ENCODE measurements at places on chromosomes 6 and 20.

- no peaks in the 10 kb centered on the region for H3K36me3 ChIP-seq
- no peaks in the 10 kb centered on the region for H3K4me1 ChIP-seq
- no peak overlapping the region for H3K27ac ChIP-seq
Observed at GRCh38 chr20:43749734-43750294, 23.0 kb upstream of the GTSF1L start.

DNA sequence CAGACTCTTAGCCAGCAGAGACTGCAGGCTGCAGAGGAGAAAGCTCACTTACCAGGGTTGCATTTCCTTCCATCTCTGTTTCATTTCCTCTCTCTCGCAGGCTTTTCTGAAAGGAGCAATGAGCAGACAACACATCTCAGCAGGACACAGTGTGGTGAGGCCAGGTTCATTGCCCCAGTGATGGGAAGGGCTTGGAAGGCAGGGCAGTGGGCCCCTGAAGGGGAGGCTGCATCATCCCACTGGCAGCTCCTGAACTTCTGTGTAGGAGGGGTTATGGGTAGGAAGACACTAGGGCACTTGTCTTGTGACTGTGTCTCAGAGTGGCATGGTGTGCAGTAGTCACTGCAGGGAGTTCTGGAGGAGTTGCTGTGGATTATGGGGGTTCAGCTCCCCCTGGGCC is 246.8 kb downstream of the QKI start:
- no peak overlapping the region for H3K4me3 ChIP-seq
- H3K27me3 ChIP-seq = no peaks in the 10 kb centered on the region
- H3K36me3 ChIP-seq = no peaks in the 10 kb centered on the region
- no peak for DNase-seq

GRCh38 chr20:57053793-57054552 is 212.5 kb downstream of the BMP7 start:
- no peak overlapping the region for H3K27ac ChIP-seq
- H3K4me3 ChIP-seq = no peak overlapping the region
- no peaks in the 10 kb centered on the region for H3K36me3 ChIP-seq

DNA sequence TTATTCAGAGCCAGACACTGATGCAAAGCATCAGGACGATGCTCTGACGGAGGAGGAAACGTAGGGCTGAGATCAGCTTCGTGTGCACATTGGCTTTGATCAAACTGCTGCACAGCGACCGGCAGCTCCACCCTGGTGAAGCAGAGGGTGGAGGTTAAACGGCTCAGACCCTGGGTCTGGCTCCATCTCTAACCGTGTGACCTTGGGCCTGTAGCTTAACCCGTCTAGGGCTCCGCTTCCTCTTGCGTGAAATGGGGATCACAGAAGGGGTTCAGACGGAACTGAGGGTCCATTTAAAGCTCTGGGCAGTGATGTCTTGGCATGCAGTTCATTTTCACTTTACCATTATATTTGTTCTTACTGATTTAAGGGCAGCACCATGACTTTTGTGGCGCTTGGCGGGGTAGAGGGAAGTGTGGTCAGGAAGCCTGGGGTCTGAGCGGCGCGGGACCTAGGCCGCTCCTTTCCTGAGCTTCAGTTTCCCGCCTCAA is 644 bp downstream of the RBL1 start:
- H3K4me3 ChIP-seq = peak overlapping the region; percentile 92
- H3K27ac ChIP-seq = peak overlapping the region; percentile 77
- no peak for DNase-seq
- no peaks in the 10 kb centered on the region for H3K36me3 ChIP-seq

DNA sequence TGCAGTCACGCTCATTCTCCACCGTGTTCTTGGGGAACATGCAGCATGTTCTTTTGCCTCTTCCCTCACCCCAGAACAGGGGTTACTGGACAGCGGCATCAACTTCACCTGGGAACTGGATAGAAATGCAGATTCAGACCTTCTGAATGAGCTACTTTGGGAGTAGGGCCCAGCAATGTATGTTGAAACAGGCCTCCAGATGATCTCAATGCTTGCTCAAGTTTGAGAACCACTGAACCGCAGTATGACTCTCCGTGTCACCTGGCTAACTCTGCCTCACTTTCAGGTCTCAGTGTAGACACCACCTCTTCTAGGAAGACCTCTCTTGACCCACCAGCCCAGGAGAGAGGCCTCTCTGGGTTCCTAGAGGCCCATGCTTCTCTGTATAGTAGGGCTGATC is 4.9 kb downstream of the TRIB3 start:
- H3K27me3 ChIP-seq = no peaks in the 10 kb centered on the region
- no peaks in the 10 kb centered on the region for H3K36me3 ChIP-seq
- no peaks in the 10 kb centered on the region for H3K4me1 ChIP-seq
- no peak overlapping the region for H3K27ac ChIP-seq

GRCh38 chr6:160041608-160042007 is 72.7 kb downstream of the IGF2R start:
- no peak overlapping the region for H3K4me3 ChIP-seq
- H3K4me1 ChIP-seq = no peaks in the 10 kb centered on the region
- peak; percentile 32 for DNase-seq
- no peaks in the 10 kb centered on the region for H3K36me3 ChIP-seq
- H3K27ac ChIP-seq = no peak overlapping the region

GRCh38 chr6:43785904-43786303 is 15.9 kb downstream of the VEGFA start:
- no peak overlapping the region for H3K4me3 ChIP-seq
- no peaks in the 10 kb centered on the region for H3K4me1 ChIP-seq
- H3K36me3 ChIP-seq = no peaks in the 10 kb centered on the region
- DNase-seq = no peak

DNA sequence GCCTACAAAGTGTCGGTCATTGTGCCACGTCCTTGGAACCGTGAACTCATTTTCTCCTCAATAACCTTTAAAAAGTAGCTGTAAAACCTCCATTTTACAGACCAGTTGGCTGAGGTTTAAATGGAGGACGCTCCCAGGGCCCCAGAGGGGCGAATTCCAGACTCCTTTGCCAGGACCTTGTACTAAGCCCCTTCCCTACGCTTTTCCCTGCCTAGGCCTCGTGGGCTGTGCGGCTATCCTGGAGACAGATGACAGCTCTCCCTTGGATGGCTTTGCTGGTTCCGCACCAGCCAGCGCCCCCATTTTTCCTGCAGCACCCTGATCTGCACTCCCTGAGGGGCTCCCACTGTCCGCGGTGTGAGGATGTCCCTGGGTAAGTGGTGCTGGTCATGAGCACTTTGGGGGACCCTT is 12.1 kb upstream of the SNHG17 start:
- no peak for DNase-seq
- H3K27ac ChIP-seq = peak overlapping the region; percentile 64
- H3K4me1 ChIP-seq = no peaks in the 10 kb centered on the region
- no peaks in the 10 kb centered on the region for H3K27me3 ChIP-seq
- peak overlapping the region; percentile 89 for H3K4me3 ChIP-seq
- no peaks in the 10 kb centered on the region for H3K36me3 ChIP-seq

DNA sequence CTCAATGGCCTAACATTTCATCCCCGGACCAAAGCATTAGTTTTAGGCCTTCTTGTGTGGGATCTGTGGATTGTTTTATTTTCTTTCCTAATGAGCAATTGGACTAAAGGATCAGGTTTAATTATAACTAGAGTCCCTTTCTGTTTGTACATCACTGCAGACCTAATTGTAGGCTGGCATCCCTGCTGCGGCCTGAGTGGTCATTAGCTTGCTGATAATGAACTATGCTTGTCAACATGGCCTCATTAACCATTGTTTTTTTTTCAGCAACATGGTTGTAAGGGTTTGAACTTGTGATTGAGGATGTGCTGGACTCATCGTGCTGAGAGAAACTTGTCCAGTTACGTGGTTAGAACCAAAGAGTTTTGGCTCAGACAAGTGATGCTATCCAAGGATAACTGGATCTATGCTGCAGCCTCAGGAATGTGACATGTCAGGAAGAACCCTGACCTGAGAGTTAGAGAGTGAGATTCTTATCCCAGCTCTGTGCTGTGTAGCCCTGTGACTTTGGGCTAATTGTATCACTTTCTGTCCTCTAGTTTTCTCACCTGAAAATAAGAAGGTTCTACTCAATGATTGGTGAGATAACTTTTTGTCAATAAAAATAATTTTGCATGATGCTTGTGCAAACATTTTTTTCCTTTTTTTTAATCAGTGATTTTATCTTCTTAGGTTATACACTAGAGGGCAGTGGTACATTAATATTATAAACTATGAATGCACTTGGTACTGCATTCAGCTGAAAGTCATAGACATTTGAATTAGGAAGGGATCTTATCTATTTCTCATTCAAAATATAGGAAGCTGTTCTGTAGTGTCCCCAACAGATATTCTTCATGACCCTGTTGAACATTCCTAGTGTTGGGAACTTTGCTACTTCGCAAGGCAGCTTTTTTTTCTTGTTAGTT is 140.9 kb downstream of the RNF144B start:
- H3K4me1 ChIP-seq = no peaks in the 10 kb centered on the region
- no peak for DNase-seq
- H3K27me3 ChIP-seq = no peaks in the 10 kb centered on the region
- no peaks in the 10 kb centered on the region for H3K36me3 ChIP-seq

- no peaks in the 10 kb centered on the region for H3K27me3 ChIP-seq
- no peak for DNase-seq
- no peak overlapping the region for H3K4me3 ChIP-seq
- H3K4me1 ChIP-seq = no peaks in the 10 kb centered on the region
- no peak overlapping the region for H3K27ac ChIP-seq
Observed at GRCh38 chr6:6785163-6785521, 196.6 kb downstream of the LY86 start.

DNA sequence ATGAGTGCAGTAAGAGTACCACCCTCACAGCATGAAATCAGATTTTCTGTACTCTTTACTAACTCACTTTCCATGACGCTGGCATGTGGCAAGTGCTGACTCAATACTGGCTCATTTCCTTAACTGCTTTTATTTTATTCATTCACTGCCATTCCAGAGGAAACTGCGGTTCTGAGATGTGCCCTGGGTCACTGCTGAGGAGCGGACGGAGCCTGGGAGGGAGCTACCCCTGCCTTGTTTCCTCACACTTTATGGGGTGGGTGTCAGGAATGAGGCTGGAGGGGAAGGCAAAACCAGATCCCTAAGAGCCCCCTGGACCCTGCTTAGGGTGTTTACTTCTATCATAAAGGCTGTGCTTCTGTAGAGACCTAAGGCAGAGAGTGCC is 14.4 kb downstream of the NT5E start:
- no peak overlapping the region for H3K4me3 ChIP-seq
- DNase-seq = peak; percentile 36
- peaks cover 8% of the 10 kb centered on the region for H3K4me1 ChIP-seq

GRCh38 chr6:6942831-6943230 is 164.9 kb upstream of the RREB1 start:
- no peaks in the 10 kb centered on the region for H3K36me3 ChIP-seq
- H3K27ac ChIP-seq = no peak overlapping the region

- no peaks in the 10 kb centered on the region for H3K27me3 ChIP-seq
- H3K4me3 ChIP-seq = no peak overlapping the region
- DNase-seq = no peak
- no peak overlapping the region for H3K27ac ChIP-seq
- no peaks in the 10 kb centered on the region for H3K36me3 ChIP-seq
Observed at GRCh38 chr20:50518270-50518721, 8.1 kb downstream of the PTPN1 start.

DNA sequence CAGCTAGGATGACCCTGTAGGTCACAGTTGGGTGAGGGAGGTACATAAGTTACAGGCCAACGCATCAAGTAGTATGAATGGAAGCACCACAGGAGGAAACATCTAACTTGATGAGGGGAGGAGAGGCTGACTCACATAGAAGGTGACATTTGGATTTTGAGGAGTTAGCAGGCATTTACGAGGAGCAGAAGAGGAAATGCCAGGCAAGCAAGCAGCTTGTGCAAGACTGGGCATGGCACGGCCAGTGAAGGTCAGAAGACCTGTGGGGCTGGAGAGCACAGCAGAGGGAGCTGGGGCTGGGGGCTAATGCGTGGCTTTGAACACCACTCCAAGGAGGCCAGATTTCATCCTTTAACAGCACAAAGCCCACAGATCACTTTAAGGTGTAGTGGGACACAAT is 37.8 kb downstream of the MUC22 start:
- no peak overlapping the region for H3K4me3 ChIP-seq
- H3K4me1 ChIP-seq = no peaks in the 10 kb centered on the region
- no peaks in the 10 kb centered on the region for H3K36me3 ChIP-seq
- no peak for DNase-seq
- H3K27me3 ChIP-seq = no peaks in the 10 kb centered on the region

DNA sequence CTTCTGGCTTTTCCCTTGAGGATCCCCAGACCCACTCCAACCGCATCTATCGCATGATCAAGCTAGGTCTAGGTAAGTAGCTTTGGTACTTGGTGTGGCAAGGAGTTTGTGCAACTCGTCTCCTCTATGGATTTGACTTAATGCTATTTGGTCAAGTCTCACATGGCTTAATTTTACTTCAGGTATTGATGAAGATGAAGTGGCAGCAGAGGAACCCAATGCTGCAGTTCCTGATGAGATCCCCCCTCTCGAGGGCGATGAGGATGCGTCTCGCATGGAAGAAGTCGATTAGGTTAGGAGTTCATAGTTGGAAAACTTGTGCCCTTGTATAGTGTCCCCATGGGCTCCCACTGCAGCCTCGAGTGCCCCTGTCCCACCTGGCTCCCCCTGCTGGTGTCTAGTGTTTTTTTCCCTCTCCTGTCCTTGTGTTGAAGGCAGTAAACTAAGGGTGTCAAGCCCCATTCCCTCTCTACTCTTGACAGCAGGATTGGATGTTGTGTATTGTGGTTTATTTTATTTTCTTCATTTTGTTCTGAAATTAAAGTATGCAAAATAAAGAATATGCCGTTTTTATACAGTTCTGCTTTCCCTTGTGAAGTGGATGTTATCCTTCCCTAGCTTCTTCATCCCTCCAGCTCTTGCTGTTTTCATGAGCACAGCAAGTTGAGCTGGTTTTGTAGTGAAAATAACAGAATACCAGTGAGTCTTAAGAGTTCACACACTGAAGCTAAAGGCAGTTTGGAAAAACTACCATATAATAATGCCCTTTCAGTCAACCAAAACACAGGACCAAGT is 3.8 kb downstream of the SLC35B2 start:
- DNase-seq = no peak
- H3K36me3 ChIP-seq = no peaks in the 10 kb centered on the region
- H3K4me3 ChIP-seq = no peak overlapping the region
- peaks cover 6% of the 10 kb centered on the region for H3K4me1 ChIP-seq
- no peaks in the 10 kb centered on the region for H3K27me3 ChIP-seq
- H3K27ac ChIP-seq = no peak overlapping the region

DNA sequence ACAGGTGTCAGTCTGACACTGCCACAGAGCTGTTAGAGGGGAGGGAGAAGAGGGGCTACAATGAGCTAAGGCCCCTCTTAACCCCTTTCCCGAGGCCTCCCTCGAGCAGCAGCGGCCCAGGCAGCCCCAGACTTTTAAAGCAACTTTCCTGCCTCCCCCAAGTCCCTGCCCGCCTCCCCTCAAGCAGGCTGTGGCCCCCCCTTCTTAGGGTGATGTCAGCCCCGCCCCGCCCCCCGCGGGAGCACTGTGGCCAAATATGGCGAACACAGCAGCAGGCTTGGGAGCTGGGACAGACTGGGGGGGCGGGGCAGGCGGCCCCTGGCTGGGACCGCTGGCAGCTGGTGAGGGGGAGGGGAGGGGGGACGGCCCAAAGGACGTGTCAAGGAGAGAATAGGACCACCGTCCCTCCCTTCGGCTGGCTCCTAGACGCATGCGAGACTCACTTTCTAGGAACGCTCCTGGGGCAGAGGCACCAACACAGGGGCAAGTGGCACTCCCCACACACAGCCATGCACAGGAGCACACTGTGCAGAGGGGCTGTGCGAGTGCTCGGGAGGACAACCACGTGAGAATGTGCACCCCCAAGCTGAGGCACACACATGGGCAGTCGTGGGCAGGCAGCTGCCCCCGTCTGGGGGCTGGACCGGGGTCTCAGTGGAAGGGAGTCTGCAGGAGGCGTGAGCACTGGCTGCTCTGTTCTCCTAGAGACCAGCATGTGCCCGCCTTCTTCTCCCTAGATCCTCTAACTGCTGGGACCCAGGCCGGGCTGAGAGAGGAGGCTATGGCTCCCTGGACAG is 6.7 kb downstream of the TEAD3 start:
- H3K27me3 ChIP-seq = no peaks in the 10 kb centered on the region
- peak overlapping the region; percentile 36 for H3K4me3 ChIP-seq
- H3K27ac ChIP-seq = peak overlapping the region; percentile 100
- peak; percentile 96 for DNase-seq
- peaks cover 11% of the 10 kb centered on the region for H3K4me1 ChIP-seq
